ENCODE measurements at places on chromosomes 2 and 18.
A peak's percentile ranks its signal among the peaks of the same experiment; 100 is the strongest.

DNA sequence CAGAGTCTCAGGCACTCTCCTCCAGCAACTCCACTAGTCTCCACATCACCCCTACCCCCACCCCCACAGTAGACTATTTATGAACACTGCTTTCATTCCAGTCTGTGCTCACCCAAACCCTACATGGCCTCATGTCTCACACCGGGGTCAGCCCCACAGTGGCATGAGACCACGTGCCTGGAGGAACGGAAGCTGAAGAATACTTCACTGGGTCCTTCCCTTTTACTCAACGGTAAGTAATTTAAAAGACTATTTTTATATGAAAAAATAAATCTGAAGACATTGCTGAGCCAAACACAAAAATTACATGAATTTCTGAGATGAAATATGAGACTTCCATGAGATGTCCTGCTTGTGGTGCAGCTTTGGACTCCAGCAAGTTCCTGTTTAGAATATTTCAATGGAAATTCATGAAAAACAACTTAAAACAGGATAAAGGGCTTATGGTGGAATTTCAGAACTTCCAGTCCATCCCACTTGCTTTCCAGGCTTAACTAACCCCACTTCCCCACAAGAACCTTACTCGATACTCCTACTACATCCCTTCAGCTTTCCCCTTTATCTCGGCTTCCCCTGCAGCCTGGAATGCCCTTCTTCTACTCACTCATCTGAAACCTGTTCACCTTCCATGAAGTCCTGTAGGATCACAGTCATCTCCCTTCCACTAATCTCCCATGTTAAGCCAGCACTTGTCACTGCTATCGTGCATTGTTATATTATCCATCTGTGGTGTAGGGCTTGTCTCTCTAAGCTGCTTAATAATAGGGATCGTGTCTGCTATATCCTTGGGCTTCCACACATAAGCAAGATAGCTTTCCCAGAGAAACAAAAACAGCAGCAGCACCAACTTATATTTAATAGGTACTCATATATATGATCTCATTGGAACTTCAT is 47.9 kb downstream of the SLC14A1 start:
- DNase-seq = peak; percentile 94

GRCh38 chr2:20361893-20362292 is 11.2 kb upstream of the PUM2 start:
- no peak for DNase-seq

- DNase-seq = no peak
Observed at GRCh38 chr2:185643434-185643833, 95.2 kb upstream of the FSIP2 start.

DNA sequence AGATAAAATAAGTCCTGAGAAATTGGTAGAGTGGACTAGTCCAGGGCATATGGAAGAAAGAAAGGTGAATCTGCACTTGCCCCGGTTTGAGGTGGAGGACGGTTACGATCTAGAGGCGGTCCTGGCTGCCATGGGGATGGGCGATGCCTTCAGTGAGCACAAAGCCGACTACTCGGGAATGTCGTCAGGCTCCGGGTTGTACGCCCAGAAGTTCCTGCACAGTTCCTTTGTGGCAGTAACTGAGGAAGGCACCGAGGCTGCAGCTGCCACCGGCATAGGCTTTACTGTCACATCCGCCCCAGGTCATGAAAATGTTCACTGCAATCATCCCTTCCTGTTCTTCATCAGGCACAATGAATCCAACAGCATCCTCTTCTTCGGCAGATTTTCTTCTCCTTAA is 9.8 kb downstream of the SERPINB13 start:
- no peak for DNase-seq

DNA sequence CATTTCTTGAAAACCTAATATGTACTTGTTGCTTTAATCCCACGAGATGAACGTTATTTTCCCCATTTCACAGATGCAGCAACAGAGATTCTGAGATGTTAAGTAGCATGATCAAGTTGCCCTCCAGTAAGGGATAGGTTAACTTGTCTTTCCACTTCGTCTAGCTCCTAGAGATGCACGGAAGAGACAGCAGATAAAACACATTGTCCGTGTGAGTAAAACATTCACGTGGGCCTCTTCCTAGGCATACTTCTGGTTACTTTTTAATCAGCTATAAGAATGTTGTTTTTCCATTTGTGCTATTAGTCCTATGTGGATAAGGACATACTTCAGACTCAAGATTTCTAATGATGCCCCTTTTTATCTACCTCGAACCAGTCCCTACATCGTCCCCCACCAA is 1.2 kb upstream of the ARHGAP28 start:
- no peak for DNase-seq

- no peak for DNase-seq
Observed at GRCh38 chr18:27249933-27250332, 64.8 kb upstream of the CHST9 start.

DNA sequence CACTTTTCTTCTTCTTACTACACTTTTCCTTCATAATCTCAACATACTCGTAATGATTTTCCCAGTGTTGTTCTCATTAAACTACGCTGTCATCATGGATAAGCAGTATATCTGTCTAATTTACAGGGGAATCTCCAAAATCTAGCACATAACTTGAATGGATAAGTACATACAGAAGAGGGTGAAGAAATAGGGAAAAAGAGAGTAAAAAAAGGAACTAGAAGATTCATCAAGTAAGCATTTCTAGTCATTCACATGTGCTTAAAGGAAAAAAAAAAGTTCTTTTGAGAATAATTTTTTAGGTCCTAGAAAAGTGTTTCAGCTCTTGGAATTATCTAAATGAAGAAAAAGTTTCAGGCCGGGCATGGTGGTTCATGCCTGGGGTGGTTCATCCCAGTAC is 51.6 kb downstream of the SRBD1 start:
- no peak for DNase-seq
